ENCODE measurements at places on chromosomes 6 and 20.
A peak's percentile ranks its signal among the peaks of the same experiment; 100 is the strongest.

GRCh38 chr6:26380256-26380655 is 2.7 kb upstream of the BTN2A2 start:
- DNase-seq: no peak

- DNase-seq: no peak
Measured at GRCh38 chr6:13830803-13831202, 16.4 kb upstream of the MCUR1 start.

DNA sequence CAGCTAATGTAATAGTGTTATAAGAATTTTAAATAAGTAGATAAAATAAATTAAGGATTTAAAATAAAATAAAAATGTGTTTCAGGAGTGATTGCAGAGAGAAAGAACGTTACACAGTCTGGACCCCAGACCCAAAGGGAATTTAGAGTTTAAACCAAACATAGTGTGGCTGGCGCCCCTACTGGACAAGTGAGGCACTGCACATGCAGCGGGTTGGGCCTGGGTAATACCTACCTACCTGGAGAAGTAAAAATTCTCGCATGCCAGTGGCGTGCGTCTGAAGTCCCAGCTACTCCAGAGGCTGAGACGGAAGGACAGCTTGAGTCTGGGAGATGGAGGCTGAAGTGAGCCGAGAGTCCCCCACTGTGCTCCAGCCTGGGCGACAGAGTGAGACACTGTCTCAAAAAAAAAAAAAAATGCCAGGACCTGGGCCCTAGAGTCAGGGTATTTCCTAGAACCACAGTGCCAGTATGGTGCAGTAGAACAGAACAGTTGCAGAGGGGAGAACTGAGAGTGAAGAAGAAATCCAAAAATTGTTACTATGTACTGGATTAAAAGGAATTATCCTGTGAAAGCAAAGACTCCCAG is 71.4 kb upstream of the TCF21 start:
- peak; percentile 1 for DNase-seq

DNA sequence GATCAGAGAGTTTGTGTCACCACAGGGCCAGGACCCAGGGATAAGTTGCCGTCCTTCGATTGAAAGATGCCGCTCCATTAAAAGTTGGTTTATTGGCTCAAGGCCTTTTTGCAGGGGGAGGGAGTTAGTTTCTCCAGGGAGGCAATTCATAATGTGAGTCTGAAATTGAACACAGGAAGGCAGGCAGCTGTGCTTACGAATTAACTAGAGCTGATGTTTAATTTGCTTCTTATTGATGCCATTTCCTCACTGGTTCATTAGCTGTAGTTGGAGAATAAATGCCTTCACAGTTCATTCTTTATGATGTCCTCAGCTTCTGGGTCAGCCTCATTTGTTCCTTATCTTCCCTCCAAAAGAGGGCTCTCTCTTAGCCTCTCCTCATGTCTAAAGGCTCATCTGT is 113.2 kb upstream of the PTPRT start:
- no peak for DNase-seq
